ENCODE measurements at places on chromosomes 5 and 9.

GRCh38 chr9:22229069-22229468 lies 217.6 kb upstream of the DMRTA1 start:
- DNase-seq = no peak

- peak; percentile 75 for DNase-seq
Observed at GRCh38 chr9:2257248-2257929, 242.2 kb downstream of the SMARCA2 start.

- DNase-seq = no peak
Observed at GRCh38 chr9:14180093-14180959, 133.6 kb downstream of the NFIB start.

DNA sequence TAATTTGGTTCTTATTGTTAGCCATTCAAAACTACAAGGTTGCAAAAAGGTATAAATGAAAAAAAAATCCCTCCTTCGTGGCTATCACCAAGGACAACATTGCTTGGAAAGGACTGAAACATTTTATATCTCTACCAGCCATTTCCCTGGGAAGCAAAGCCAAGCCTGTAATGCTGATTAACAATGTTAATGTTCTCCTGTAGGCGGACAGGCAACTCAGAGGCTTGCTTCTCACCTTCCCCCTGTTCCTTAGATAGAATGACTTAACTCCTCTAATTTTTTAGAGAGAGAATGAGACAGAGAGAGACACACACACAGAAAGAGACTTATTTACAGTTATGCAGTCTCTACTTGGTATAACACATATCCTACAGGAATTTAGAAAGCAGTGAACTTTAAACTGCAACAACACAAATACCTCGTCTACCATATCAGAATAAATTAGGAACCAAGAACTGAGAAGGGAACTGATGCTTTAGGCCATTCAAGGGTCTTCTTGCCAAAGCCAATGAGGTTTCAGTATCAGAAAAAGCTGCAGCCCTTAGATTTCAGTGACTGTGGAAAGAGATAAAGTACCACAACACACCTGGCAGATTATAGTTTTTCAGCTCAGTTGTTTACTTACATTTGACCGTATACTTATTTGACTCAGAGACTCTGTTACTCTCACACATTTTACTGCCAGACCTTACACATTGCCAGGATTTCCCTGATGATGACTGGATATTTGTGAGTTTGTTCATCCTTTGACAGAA lies 20.9 kb upstream of the MAN2A1 start:
- DNase-seq = no peak

DNA sequence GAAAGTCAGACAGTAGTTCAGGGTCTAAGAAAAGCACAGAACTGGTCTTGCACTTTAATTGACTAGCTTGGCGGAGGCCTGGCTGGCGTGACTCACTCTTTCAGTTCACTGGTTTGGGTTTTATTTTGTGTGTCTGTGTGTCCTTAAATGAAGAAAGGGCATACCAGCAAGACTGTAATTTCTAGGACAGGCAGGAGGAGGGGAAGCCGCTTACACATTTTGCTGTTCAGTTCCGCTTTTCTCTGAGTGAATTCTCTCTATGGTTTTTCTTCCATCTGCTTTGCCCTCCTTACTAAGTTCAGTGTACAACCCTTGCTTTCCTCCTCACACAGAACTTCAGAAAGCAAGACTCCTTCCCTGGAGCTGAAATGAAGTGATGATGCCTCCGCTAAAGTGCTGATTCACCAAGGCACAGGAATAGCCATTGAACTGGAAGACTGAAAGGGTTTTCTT lies 150.8 kb downstream of the MEF2C start:
- no peak for DNase-seq

DNA sequence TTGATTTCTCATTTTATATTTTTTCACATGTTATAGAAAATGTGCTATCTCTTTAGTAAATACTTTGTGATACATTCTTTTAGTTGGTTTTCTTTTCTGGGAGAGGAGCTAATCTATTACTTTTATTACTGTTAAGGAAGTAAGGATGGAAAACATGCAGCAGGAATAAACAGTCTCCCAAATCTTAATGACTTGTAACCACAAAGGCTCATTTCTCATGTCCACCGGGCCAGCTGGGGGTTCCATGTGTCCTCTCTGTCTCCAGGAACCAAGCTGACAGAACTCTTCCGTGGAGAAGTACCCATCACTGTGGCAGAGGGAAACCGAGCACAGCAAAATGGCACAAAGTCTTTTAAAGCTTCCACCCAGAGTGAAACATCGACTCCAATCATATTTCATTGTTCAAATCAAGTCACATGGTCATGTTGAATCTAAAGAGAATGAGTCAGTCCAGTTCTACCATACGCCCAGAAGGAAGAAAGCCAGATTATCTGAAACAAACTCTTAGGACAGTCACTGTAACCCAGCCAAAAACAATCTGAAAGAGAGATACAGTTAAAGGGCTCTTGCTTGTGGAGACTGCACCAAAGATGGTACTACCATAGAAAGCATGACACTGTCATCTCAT lies 97.1 kb upstream of the CDH6 start:
- DNase-seq = no peak

GRCh38 chr5:42321785-42322184 lies 101.5 kb upstream of the GHR start:
- DNase-seq = no peak

GRCh38 chr9:27528886-27529315 lies 713 bp downstream of the MOB3B start:
- no peak for DNase-seq

GRCh38 chr5:63916786-63917185 lies 45.5 kb downstream of the HTR1A start:
- no peak for DNase-seq

GRCh38 chr9:100206899-100207298 lies 107.9 kb downstream of the INVS start:
- DNase-seq = no peak

- DNase-seq = no peak
Observed at GRCh38 chr5:124972703-124973102, 226.3 kb upstream of the ZNF608 start.

DNA sequence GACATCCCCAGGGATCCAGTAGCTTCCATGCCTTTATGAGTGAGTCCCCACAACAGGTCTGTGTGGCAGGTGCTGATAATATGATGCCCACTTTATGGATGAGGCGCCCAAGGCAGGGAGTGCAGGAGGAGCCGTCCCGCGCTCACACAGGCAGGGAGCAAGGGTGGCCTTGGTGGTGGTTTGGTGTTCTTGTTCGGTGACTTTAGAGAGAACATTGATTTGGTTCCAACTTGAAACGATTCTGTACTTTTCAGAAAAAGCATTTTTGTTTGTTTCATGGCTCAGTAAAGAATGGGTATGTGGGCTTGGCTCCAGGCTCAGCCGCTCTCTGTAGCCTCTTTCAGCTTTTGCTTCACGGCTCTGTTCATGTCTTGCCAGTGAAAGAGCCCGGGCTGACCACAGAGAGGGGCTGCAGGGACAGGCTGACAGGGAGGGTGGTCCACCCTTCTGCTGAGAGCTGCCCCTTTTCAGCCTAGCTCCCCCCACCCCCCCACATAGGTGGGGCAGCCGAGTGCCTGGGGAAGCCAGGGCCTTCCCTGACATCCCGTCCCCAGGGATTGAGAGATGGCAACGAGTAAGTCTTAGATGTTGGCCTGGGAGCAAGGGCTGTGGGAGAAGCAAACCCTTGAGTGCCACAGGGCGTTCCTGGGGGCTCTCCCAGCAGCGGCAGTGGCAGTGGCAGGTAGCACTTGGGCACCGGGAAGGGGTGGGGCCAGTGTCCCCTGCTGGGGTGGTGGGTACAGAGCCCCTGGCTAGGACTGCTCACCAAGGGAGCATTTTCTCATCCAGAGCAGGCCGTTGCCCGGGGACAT lies 28.0 kb downstream of the NCS1 start:
- DNase-seq = no peak
